ENCODE measurements at places on chromosomes 6 and 20.

GRCh38 chr6:22250486-22250885, 46.4 kb downstream of the PRL start:
- no peak for DNase-seq

DNA sequence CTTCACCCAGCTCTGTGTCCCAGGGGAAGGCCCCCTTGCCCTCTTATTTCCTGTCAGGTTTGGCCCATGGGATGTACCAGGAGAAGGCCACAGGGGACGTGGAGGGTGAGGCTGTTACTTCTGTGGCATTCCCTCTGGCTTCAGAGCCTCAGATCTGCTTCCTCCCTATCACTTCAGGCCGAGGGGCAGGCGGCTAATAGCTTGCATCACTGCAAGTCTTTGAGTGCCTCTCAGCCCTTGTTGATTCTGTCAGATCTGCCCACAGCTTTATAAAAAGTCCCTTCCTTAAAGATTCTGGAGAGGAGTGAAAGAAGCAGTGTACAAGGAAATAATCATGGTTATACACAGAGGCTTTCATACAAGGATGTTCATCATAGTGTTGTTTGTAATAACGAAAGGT, 86.9 kb downstream of the LRFN2 start:
- no peak for DNase-seq

DNA sequence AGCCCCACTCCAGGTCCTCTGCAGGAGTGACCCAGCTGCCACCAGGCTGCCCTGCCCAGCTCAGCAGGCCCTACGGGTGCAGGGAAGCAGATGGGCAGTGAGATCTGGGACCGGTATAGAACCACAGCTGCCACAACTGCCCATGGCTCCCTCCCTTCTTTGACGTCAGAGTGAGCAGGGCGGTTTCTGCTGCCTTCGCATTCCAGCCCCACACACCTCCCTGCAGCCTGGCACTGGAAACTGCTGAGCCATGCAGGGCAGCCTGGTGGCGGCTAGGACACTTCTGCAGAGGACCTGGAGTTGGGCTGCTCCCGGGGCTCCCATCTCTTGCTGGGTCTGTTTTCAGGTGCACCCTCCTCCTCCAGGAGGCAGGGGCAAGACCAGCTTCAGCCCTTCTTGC, 101.6 kb upstream of the CD93 start:
- no peak for DNase-seq

DNA sequence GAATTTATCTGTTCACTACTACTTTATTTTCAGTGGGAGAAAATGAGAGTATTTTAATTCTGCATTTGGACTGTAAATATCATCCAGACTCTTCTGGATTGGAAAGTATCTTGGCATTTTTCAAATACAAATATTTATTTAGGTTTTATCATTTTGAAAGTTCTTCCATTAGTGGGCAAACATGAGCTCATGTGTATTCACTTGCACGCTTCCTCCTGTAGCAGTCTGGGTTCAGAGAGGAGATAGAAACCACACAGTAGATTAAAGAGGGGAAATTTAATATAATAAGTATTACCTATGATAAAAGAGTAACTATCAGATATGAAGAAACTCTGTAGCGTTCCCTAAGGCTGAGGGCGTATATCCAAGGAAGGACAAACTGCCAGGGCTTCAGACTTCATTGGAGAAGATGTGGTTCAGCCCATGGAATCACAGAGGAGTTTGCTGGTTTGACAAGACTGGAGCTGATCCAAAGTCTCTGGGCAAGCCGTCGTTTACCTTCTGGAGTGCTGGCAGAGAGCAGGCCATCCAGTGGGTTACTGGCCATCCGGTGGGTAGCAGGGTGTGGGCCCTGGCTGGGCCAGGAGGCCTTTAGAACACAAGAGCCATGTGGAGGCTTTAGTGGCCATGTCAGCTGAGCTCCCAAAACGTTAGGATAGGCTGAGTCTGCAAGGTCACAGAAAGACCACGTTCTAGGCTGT, 44.3 kb downstream of the KCNS1 start:
- DNase-seq, result no peak

- no peak for DNase-seq
Measured at GRCh38 chr20:57579898-57580447, 19.1 kb downstream of the PCK1 start.

- no peak for DNase-seq
Measured at GRCh38 chr6:81838724-81839426, 86.4 kb upstream of the TENT5A start.

DNA sequence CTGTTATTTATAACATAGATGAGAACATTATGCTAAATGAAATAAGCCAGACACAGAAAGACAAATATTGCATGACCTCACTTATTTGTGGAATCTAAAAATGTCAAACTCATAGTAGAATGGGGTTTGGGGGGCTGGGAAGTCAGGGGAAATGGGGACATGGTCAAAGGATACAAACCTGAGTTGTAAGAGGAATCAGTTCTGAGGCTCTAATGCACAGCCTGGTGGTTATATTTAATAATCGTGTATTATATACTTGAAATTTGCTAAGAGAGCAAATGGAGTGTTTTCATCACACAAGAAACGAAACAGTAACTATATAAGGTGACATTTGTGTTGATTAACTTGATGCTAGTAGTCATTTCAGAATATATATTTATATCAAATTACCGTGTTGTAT, 40.8 kb upstream of the GFOD1 start:
- no peak for DNase-seq

DNA sequence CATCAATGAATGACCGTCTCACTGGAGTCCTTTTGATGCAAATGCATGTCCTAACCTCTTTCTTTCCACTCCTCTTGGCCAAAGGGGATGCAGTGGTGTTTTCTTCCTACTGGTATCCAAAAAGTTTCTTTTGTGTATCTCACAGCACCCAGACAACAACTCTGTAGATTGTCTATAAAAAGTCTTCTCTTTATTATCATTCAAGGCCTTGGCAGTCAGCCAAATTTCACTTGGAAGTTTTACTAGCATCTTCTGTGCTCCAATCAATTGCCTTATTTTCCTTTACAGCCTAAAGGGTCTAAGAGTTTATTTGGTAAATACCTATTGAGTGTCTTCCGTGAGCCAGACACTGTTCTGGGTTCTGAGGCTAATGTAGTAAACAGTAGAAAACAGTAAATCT, 150.2 kb upstream of the RNF217 start:
- no peak for DNase-seq

DNA sequence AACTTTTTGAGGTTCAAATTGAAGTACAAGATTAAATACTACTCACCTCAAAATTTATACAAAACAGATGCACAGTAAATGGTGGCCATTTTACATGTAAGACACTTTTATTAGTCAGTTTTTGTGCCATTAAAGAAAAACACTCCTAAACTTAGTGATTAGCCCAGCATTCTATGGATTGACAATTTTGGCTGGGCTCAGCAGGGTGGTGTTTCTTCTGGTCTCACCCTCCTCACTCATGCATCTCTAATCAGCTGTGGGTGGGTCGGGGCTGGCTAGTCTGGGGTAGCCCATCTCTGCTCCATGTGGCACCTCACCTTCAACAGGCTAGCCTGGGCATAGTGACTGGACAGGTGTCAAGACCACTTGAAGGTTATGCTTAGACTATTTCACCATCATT, 71.6 kb upstream of the BTBD3 start:
- DNase-seq, result no peak
